Stimulated activated CD4-positive, alpha-beta T cell treated with anti-CD3 and anti-CD28 coated beads, Interleukin-2, amount 100 ng/mL, for 48 hours (primary cell): ENCODE measurements at places on chromosomes 6 and 20.

DNA sequence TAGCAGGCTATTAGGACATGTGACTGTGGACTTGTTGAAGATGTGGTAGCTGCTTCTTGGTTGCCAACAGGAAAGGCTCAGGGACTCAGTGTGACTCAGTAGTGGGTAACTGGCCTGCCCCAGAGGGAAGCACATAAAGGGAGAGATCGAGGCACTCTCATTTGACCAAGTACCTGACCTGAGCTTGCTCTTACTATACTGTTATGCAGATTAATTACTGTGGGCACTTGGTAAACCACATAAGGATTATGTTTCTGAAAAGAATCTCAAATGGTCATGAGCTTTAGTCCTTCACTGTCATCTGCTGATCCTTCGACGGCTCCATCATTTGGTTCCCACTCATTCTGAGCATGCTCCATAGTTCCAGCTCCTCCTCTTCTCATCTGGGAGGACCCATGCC, 48.2 kb upstream of the RPL7L1 start:
- DNase-seq, result no peak

GRCh38 chr20:1777476-1777820, 117.8 kb upstream of the SIRPA start:
- no peak for DNase-seq

DNA sequence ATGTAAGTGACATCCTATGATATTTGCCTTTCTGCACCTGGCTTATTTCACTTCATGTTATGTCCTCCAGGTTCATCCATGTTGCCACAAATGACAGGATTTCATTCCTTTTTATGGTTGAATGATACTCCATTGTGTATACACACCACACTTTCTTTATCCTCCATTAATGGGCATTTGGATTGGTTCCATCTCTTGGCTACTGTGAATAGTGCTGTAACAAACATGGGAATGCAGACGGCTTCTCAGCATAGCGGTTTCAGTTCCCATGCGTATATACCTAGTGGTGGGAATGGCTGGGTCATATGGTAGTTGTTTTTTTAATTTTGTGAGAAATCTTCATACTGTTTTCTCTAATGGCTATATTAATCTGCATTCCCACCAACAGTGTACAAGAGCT, 14.8 kb downstream of the MTHFD1L start:
- DNase-seq, result no peak

DNA sequence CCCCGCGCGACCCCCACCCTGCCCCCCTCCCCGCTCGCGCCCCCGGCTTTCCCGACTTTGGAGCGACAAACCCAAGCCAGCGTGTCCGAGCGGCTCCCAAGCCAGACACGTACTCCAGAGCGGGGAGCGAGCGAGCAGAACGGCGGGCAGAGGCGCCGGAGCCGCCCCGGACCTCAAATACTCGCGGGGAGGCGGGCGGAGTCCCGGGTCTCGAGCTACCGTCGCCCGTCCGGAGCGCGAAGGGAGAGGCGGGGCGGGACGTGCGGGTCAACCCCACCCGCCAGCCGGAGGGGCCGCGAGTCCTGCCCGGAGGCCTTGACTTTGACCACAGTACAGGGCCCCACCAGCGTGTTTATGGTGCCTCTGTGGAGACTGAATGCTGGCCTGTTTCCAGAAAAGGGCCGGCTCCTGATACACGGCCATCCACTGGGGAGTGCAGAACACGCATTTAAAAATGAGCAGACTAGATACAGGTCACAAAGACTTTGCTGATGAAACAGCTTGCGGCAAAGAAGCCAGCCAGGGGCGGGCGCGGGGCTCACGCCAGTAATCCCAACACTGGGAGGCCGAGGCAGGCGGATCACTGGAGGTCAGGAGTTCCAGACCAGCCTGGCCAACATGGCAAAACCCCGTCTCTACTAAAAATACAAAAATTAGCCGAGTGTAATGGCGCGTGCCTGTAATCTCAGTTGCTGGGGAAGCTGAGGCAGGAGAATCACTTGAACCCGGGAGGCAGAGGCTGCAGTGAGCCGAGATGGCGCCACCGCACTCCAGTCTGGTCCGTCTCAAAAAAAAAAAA, at the start of gene SERPINB6:
Gene SERPINB6, minus strand, starts transcription at position 148 of the 799 bp plus-strand sequence. CDS start 12,235 bp downstream, outside the sequence.
- DNase-seq, result no peak

- no peak for DNase-seq
These were observed 22.7 kb upstream of the TCP11 start for GRCh38 chr6:35163836-35164235.

- DNase-seq, result peak; percentile 30
These were observed 223.3 kb downstream of the TMEM242 start for GRCh38 chr6:157099912-157100593.

GRCh38 chr20:9354579-9354978, 159.8 kb upstream of the LAMP5 start:
- DNase-seq, result no peak
